Substantia nigra (tissue), 51 donors: ENCODE measurements at places on chromosomes 3 and 15.

DNA sequence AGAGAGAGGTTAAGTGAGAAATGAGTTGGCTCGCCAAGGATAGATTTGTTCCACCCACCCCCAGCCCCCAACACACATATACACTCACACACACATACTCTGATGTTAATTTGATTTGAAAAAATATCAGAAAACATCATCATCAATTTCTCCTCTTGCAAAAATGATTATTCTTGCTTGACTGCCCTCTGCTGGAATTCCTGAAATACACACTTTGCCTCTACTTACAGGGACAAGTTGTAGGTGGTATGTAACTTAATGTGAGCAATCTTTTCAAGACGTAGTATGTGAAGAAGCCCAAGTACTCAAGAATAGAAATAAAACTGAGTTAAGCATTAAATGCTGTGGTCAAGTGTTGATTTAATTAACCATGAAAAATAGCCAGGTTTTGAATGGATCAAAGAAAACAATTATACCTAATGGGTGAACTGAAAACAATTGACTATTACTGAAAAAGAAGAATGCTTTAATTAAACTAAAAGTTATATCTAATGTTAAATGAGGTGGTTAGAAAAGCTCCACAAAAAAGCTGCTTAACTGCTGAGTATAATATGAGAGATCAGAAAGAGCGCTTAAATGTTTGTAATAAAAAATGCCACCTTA, 46.6 kb upstream of the MDFIC2 start:
- DNase-seq = no peak

DNA sequence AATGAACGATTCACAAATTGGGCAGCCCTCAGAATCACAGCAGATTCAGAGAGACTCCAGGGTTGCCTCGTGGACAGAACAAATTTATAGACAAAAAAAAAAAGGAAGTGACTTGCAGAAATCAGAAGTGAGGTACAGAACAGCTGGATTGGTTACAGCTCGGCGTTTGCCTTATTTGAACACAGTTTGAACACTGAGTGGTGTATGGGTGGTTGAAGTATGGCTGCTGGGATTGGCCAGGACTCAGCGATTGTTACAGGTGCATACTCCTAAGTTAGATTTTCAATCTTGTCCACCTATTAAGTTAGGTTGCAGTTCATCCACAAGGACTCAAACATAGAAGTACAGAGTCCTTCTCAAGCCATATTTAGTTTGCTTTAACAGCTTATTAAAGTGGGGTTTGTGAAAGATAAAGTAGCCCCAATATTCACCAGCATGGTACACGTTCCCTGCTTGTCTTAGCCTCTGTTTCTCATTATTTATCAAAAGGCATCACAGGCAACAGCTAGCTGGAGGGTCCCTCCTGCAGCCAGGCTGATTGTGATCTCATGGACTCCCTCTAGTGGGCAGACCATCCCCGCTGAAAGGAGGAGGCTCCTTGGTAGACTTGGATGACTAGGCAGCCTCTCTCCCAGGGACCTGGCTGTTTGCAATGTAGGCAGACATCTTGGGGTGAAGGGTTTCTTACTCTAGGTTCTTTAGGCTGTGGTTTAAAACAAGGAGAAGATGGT, 17.6 kb upstream of the ALDH1L1 start:
- DNase-seq = no peak

GRCh38 chr3:179301645-179302044, 21.2 kb upstream of the ZNF639 start:
- DNase-seq = no peak

DNA sequence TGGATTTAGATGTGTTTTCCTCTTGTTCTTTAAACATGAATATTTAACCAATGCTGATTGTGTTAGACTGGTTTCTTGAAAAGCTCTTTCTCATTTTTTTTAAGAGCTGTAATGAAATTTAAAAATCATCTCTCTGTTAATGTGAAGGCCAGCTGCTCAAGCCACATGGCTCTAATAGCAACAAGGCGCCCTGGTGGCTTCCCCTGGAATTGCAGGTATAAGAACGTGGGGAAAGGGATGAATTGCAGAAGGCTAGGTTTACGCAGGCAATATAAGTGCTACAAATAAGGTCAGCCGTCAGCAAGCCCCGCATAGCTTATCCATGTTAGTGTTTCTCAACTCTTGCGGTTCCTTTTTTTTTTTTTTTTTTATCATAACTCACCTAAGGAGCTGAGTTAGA, 108.5 kb downstream of the SAMMSON start:
- no peak for DNase-seq

- DNase-seq = no peak
These were observed 158.8 kb downstream of the PDZRN3 start for GRCh38 chr3:73465926-73466325.

DNA sequence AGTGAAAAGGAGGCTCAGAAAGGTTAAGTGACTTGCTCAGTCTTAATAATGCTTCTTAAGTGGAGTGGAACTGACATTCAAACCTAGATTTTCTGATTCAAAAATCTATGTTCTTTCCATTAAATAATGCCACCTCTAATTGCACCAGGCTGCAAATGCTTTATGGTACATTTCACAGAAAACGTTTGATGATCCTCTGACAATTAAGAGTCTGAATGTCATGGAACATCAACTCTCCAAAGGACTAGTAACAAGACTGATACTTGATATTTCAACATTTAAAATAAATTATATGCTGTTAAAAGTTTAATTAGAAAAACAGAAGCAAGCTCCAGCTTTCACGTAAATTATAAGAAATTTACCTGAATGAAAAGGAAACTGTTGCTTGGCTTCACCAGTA, 151.5 kb downstream of the TBL1XR1 start:
- DNase-seq = no peak

GRCh38 chr15:100832149-100832942, 47.3 kb upstream of the ALDH1A3 start:
- DNase-seq = no peak

- DNase-seq = no peak
These were observed 112.7 kb downstream of the NFKBIZ start for GRCh38 chr3:101962055-101962454.

GRCh38 chr3:99503350-99503749, 135.0 kb upstream of the COL8A1 start:
- no peak for DNase-seq
